ENCODE measurements at places on chromosomes 12 and 14.
A peak's percentile ranks its signal among the peaks of the same experiment; 100 is the strongest.

- DNase-seq, result no peak
- no peaks in the 10 kb centered on the region for H3K27me3 ChIP-seq
- no peaks in the 10 kb centered on the region for H3K4me1 ChIP-seq
- H3K27ac ChIP-seq, result no peak overlapping the region
Observed at GRCh38 chr12:125137766-125138344, 72.6 kb downstream of the AACS start.

GRCh38 chr12:33609910-33610309 lies 170.3 kb upstream of the SYT10 start:
- no peak overlapping the region for H3K27ac ChIP-seq
- H3K36me3 ChIP-seq, result no peaks in the 10 kb centered on the region
- no peak overlapping the region for H3K4me3 ChIP-seq
- DNase-seq, result no peak
- H3K4me1 ChIP-seq, result no peaks in the 10 kb centered on the region

- no peaks in the 10 kb centered on the region for H3K36me3 ChIP-seq
- peaks cover 11% of the 10 kb centered on the region for H3K27me3 ChIP-seq
- peak overlapping the region; percentile 34 for H3K27ac ChIP-seq
Observed at GRCh38 chr12:128784030-128784760, 39.6 kb downstream of the SLC15A4 start.

DNA sequence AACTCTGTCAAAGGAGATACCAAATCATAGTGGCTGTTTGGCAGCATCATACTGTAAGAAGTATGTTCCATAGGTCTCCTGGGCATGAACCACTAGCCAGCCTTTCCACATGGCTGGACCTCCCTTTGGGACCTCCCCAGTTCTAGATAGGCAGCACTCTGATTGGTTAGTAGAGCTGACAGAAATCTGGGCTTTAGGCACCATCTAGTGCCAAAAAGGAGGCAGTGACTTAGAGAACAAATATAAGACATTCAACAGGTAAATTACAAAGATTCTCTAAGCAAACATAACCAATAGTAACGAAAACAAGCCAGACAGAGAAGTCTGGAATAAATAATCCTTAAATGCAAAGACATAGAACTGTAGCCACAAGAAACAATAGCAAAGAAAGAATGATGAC lies 148.0 kb upstream of the PDE3A start:
- no peaks in the 10 kb centered on the region for H3K36me3 ChIP-seq
- no peak overlapping the region for H3K4me3 ChIP-seq
- H3K27me3 ChIP-seq, result no peaks in the 10 kb centered on the region

- H3K27me3 ChIP-seq, result no peaks in the 10 kb centered on the region
- no peaks in the 10 kb centered on the region for H3K36me3 ChIP-seq
- H3K4me1 ChIP-seq, result no peaks in the 10 kb centered on the region
- no peak overlapping the region for H3K4me3 ChIP-seq
Observed at GRCh38 chr12:79127271-79127751, 262.7 kb downstream of the SYT1 start.

GRCh38 chr14:92532490-92533163 lies 19.0 kb downstream of the RIN3 start:
- H3K36me3 ChIP-seq, result peaks cover 46% of the 10 kb centered on the region
- no peaks in the 10 kb centered on the region for H3K27me3 ChIP-seq
- no peak overlapping the region for H3K4me3 ChIP-seq
- peak overlapping the region; percentile 100 for H3K27ac ChIP-seq

All from activated naive CD8-positive, alpha-beta T cell treated with anti-CD3 and anti-CD28 coated beads for 36 hours (primary cell).